ENCODE measurements at places on chromosomes 12 and 14.

DNA sequence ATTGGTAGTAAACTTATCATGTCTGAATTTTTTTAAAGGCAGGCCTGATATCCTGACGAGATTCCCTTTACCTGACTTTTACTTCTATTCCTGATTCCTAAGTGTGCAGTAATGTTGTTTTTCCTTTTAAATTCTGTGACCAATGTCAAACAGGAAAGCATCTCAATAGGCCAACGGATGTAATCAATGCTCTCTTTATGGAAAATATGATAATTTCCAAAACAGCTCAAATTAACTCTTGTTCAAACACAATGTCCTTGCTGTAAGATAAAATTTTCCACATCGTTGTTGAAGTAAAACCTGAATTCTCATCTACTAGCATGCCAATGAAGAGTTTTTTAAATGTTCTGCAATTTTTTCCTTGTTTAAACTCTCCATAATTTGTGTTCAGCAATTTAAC is 8.0 kb upstream of the TAS2R31 start:
- DNase-seq: no peak

DNA sequence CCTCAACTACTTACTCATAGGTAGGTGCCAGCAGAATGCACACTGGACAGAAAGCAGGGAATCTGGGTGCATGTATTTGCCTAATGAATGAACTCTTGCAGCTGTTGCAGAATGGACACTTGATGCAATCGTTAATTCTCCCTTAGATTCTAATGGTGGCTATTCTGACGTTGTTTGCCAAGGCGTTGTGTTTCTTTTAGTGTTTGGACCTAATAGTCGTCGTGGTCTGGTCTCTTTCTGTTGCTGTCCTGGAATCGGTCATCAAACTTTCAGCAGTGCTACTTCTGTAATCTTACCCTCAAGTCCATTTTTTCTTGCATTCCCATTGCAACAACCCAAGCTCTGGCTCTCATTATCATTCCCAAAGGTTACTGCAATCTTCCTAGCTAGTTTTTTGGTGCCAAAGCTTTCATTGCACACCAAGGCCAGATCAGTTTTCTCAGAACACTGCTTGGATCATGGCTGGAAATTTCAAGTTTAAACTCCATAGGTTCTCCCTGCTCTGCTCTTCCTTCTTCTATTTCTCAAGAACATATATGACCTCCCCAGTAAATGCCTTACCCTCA is 31.3 kb downstream of the BMP4 start:
- DNase-seq: no peak

DNA sequence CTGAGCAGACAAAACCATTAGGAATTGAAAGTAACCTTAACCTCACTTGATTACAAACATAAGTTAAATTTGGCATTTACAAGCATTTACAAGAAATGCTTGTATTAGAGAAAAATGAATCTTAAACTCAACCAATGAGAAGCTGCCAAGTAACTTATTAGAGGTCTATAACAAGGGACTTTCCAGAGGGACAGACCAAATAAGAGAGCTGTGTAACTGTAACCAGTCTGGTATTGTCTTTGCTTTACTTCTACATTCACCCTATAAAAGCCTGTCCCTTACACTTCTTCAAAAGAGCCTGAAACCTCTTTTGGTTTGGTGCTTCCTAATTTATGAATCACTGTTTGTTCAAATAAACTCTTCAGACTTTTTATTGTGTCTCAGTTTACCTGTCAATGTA is 450.0 kb upstream of the FAR2 start:
- DNase-seq: no peak

GRCh38 chr12:103819312-103819711 is 21.7 kb downstream of the NT5DC3 start:
- DNase-seq: no peak

GRCh38 chr14:106877517-106877916 is 1351.1 kb downstream of the TMEM121 start:
- no peak for DNase-seq

- no peak for DNase-seq
Measured at GRCh38 chr12:57096748-57097553, 8.0 kb downstream of the NAB2 start.

Data from cortex of kidney (tissue), 1 donor.